ENCODE measurements at places on chromosomes 1 and 21.

GRCh38 chr1:55682198-55682597, 467.0 kb upstream of the USP24 start:
- no peak for DNase-seq

GRCh38 chr1:88647749-88648415, 36.2 kb upstream of the PKN2 start:
- no peak for DNase-seq

GRCh38 chr1:177858332-177858821, 111.5 kb downstream of the SEC16B start:
- peak; percentile 46 for DNase-seq

GRCh38 chr1:119338757-119339156, 29.8 kb upstream of the HAO2 start:
- DNase-seq: no peak

DNA sequence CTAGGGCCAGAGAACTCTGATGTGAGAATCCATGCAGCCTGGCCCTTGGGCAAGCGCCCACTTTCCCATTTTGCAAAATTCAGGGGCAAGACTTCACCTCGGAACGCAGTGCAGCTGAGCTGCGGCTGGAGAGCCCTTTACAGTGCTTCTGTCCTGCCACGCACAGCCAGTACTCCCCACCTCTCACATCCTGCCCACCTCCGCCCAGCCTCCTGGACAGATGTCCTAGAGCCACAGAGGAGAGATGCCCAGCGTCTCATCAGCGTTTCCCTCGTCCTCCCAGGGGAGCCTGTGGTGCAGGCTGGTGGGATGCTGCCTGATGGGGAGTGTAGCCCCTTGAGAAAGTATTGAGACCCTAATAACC, 29.6 kb downstream of the RUNX3 start:
- no peak for DNase-seq

- DNase-seq: no peak
Observed at GRCh38 chr1:67540733-67541125, 110.5 kb upstream of the SERBP1 start.

DNA sequence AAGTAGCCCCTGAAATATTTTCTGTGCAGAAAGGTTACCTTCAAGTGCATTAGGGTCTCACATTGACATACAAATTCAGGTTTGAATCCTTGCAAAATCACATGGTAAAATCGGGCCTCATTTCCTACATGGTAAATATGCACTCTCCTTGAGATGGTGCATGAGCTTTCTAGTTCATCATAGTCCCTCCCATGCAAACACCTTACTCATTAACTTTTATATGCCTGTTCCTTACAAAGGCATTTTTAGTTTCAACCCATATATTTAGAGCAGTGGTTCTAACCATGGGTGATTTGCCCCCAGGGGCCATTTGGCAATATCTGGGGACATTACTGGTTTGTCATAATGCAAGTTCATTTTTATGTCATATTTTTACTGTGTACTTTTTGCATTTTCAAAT, 37.2 kb downstream of the PBX1 start:
- DNase-seq: no peak

DNA sequence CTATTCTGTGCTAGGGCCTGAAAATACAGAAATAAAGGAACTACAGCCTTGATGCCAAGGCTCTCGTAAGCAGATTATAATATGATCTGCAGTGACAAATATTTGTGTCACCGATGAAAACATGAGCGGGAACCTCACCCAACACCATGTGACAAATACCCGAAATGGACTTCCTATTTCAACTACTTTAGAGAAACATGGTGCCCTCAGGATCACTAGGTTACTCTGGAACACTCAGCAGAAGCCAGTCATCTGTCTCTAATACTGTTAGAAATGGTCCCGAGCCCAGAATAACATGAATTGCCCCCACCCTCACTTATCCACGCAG, 463 bp upstream of the VAMP3 start:
- peak; percentile 33 for DNase-seq

DNA sequence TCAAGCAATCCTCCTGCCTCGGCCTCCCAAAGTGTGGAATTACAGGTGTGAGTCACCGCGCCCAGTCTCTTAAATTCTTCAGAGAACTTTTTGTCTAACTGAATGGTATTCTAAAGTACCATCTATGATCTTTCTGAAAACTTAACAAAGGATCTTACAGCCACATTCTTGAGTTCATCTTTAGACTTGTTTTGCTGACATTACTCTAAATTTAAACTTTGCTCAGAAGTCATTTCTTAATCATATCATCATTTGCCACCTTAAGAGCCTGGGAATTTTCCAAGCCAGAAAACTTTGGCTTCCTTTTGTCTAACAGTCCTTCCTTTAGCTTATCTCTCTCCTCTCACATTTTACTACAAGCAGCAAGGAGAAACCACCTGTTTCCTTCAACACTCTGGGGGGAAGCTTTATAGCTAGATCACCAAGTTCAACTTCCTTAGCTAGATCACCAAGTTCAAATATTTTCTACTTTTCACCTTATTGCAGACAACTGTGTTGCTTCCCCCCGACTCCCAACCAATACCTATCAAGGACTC, 5.4 kb upstream of the ZBTB8A start:
- no peak for DNase-seq

DNA sequence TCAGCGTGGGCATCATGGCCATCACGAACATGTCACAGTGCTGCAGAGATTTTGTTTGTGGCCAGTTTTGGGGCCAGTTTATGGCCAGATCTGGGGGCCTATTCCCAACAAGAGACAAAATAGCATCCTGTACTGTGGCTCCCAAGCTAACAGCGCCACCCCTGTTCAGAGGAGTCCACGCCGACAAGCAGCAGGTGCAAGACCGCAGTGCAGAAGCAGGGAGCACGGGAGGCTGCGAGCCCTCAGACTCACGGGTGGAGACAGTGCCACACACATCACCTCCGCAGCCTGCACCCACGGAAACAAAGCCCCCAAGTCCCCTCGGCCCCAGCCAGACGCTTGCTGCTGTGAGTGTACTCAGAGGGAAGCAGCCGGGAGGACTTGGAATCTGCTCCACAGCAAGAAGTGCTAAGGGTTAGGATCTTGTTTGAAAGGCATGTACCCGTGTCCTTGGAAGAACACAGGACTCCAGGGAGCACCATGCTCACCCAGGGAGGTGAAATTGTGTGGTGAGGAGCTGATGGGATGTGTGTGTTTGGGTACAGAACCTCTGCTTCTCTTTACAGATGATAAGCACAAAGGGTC, 7.1 kb downstream of the TCP10L start:
- DNase-seq: peak; percentile 38

DNA sequence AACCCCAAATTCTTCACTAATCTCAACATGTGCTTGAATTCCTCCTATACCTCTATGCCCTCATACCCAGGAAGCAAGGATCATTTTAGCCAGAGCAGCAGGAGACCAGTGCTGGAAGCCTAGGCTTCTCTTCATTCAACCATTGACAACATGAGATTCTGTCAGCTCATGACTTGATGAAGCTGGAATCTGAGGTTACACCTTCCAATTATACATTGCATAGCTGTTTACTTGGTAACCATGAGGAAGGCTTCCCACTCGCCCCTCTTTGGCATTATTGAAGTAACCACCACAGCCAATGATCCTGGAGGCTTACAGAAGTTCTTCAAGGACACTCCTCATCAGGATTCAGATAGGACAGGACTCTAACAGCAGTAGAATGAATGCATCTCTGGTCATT, 160.3 kb downstream of the TPR start:
- DNase-seq: no peak

DNA sequence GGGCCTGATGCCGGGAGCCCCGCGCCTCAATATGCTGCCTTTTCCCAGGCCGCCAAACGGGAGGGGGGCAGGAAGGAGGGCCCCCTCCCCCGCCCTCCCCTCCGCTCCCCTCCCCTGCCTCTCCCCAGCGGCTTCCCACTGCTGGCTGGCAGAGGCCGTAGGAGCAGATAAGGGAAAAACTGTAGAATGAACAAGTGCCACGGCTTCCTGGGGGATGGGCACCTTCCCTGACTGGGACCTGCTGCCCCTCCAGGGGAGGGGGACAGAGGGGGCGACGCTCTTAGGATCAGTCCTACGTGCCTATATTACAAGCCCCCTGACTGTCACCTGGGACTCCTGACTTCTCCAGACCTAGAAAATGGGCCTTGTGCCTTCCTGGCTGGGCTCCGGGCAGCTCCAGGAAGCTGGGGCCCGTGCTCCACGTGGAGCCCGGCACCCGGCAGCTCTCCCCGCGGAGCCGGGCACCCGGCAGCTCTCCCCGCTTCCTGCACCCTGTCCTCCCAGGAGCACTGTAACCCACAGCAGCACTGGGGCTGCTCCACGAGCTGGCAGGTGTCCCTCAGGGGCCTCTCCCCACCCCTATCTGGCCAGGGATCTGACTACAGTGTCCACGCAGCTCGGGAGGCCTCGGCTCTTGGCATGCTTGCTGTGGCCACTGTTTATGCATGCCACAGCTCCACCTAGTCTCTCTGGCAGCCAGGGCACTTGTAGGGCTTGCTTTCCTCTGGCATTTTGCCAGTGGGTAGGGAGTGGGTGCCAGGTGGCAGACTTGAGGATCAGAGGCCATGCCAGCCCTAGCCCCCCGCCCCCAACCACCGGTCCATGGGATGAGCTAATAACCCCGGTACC, 674 bp upstream of the HES5 start:
- DNase-seq: peak; percentile 65

GRCh38 chr1:90831910-90832309, 114.8 kb upstream of the BARHL2 start:
- DNase-seq: no peak

DNA sequence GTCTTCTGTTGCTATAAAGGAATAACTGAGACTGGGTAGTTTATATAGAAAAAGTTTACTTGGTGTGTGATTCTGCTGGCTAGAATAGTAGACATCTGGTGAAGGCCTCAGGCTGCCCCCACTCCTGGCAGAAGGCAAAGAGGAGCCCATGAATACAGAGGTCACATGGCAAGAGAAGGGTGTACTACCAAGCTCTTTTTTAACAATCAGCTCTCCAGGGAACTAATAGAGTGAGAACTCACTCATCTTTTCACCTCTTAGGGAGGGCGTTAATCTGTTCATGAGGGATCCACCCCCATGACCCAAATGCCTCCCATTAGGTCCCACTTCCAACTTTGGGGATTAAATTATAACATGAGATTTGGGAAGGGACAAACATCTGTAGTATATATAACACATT, 9.3 kb downstream of the DTL start:
- DNase-seq: no peak

GRCh38 chr1:97553971-97554370, 366.9 kb downstream of the DPYD start:
- no peak for DNase-seq

GRCh38 chr21:31180256-31181081, 142.2 kb upstream of the KRTAP19-8 start:
- peak; percentile 65 for DNase-seq

DNA sequence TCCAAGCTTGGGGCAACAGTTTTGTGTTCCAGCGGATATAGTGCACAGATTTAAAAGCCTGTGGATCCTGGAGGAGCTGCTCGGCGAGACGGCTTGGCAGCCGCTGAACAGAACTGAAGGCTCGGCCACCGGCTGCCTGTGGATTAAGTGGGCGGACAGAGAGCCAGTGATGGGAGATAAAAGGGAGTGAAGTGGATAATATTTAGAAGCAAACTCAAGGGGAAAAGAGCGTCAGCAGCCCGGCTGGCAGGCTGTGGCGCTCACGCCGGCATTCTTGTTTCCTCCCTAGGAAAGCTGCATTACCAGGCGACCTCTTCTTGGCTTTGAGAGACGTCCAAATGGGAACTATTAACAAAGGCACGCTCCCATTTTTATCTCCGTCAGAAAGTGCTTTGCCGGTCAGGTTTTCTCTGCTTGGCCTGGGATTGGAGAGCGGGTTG, 10.4 kb downstream of the TRABD2B start:
- DNase-seq: no peak

DNA sequence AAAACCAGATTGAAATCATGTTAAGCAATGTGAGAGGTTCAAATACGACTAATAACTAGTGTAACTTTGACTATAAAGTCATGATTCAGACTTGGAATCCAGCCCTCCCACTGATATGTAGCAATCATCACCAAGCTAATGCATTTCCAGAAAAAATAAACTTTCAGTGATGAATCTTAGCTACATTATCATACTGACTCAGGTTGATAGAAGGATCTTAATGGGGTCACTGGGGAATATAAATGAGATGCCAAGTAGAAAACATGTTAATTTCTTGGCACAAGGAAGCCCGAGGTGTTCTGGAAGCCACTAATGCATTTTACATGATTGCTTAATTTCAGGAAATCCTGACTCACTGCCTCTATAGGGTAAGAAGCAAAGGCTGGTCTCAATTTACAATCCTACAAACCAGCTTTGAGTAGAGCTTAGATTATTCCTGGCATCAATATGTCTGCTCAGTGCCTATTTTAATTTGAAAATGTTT, 67.7 kb downstream of the SELENOF start:
- no peak for DNase-seq

DNA sequence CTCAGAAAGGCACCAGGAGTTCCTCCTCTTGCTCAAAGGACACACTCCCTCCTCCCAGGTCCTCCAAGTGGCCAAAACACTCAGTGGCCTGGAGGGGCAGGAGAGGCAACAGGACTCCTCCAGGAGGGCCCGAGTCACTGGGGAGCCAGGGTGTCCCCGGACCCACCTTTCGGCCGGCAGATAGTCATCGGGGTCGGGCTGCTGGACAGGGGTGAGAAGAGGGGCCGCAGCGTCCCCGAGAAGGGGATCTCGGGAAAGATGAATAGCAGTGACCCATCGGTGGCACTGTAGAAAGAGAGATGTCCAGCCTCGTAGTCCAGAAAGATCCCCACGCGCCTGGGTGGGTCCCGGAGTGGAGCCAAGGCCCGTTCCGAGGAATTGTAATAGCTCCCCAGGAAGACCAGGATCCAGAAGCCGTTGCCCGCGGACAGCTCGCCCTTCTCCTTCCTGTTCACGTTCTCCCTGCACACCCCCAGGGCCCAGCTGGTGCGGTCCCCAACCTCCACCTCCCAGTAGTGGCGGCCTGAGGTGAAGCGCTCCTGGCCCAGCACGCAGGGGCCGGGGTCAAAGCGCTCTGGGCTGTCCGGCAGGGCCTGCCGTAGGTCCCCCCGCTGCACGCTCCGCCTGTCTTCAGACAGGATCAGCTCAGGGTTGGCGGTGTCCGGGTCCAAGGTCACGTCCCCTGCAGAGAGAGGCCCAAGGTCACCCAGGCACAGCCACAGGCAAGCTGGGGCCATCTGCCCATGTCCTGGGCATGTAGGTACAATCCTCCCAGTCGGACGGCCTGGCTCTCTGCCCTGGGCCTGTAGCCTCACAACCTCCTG, 11.9 kb downstream of the TRIM11 start:
- no peak for DNase-seq

- DNase-seq: no peak
Observed at GRCh38 chr21:41363370-41364270, 1.8 kb downstream of the MX2 start.

GRCh38 chr1:47776667-47777131, 220.5 kb downstream of the TRABD2B start:
- no peak for DNase-seq

DNA sequence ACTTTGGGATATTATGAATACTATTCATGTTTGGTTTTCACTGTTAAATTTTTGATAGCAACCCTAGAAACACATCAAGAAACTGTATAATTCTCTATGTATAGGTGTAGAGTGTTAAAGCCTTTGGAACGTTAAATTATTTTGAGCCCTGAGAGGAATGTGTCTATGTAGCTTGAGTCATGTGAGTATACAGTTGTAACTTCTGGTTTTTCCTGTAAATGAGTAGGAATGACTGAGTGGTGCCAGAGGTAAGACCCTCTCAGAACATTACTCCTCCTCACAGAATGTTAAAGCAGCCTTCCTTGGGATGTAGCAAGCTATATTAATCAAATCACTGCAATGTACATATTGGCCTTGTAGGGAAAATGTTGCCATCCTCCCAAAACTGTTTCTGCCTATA, 69.0 kb downstream of the C1orf21 start:
- no peak for DNase-seq

GRCh38 chr1:91779548-91780021, 106.4 kb downstream of the TGFBR3 start:
- DNase-seq: no peak
